ENCODE measurements at places on chromosomes 12 and 14.

- no peak for DNase-seq
These were observed 117.2 kb downstream of the TMX1 start for GRCh38 chr14:51357250-51357649.

DNA sequence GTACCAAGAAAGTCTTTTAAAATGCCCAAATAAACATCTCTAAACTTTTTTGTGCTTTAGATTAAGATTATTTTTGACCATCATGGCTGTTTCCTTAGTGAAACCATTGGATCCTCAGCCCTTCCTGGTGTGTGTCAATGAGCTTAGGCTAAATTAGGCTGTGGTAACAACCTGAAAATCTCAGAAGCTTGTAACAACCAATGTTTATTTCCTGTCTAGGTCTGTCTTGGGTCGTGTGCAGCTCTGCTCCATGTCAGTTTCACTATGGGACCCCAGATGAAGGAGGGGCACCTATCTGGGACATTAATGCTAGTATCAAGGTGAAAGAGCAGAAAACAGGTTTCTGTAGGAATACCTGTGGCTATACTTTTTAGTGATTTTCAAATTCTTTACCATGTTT is 49.9 kb downstream of the KCNMB4 start:
- DNase-seq, result no peak

- DNase-seq, result peak; percentile 22
These were observed 1.1 kb downstream of the PAX9 start for GRCh38 chr14:36662543-36663403.

DNA sequence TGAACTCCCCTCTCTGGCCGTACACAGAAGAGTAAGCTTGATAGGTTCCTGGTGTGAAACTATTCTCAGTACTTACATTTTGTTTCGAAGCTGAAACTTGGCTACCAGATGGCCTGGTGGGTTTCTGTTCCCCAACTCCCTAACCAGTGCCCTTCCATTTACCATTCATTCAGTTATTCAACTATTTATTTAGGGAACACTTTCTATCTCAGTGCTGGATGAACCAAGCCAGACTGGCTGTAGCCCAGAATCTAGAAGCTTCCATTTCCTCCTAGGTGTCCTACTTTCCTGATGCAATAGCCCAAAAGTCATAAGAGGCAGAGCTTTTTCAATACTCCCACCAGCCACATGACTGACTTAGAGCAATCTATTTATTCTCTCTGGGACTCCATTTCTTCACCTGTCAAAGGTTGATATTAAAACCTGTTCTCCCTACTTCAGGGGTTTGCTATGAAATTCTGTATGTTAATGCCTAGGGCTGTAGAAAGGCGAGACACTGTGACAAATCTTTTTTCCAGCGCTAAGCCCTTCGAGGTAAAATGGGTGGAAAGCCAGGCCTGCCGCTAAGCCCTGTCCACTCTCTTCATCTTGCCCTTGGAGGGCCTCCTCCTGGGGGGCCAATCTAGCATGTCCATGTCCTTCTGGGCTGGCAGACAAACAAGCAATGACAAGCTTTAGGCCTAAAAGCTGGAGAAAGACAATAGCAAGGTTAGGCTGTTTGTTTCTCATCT is 8.1 kb upstream of the IRF2BPL start:
- DNase-seq, result no peak

- DNase-seq, result no peak
These were observed 45.5 kb downstream of the SH2B3 start for GRCh38 chr12:111451232-111451631.

DNA sequence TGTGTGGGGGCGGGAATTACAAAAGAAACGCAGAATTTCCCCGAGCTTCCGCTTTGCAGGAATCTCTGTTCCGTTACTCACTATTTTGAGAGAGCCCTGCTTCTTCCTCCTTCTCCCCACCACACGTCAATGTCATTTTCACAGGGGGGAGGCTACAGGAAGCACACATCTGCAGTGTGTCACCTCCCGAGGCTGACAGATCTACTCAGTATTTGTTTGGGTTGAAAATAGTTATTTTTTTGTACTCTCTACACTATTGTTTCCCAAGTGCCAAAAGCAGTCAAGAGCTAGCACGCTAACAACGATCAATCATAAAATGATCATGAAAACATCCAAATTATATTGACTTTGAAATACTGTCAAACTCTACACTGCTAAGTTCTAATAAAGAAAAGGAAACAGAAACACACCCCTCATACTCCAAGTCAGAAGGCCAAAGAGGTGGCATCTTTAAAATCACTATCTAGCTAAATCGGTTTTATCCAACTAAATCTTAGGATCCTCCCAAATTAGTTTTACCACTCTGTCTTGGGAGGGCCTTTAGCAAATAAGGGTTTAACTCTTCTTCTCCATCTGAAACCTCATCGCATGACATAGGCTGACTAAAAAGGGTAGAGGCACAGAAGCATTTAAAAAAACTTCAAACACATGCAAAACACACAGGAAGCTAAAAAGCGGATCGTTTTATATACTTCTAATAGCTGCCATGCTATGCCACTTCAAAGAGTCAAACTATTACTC is 51.8 kb downstream of the FOXN3 start:
- DNase-seq, result peak; percentile 66

- DNase-seq, result no peak
These were observed 136.8 kb downstream of the SAMD4A start for GRCh38 chr14:54703724-54704123.

DNA sequence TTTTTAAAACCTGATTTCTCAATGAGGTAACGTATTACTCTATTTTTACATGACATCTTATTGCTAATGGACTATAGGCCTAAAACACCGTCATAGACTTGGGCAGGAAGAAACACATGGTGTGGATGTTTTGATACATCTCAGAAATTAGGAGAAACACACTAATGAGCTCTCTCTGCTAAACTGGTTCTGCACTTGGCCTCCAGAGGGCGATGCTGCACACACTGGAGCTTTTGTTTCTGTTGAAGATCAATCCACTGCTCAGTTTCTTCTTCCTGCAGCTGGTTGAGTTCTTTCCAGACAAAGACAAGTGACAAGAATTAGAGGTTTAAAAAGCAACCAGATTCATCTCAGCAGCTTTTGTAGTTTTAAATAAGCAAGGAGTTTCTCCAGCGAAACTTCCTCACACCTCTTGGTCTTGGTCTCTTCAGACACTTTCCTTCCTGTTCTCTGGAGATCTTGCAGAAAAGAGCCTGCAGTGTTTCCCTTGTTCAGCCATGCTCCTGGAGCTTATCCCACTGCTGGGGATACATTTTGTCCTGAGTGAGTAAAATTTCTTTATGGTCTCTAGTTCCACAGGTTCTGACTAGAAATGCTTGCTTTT is 178.5 kb upstream of the OR4E1 start:
- DNase-seq, result peak; percentile 82

DNA sequence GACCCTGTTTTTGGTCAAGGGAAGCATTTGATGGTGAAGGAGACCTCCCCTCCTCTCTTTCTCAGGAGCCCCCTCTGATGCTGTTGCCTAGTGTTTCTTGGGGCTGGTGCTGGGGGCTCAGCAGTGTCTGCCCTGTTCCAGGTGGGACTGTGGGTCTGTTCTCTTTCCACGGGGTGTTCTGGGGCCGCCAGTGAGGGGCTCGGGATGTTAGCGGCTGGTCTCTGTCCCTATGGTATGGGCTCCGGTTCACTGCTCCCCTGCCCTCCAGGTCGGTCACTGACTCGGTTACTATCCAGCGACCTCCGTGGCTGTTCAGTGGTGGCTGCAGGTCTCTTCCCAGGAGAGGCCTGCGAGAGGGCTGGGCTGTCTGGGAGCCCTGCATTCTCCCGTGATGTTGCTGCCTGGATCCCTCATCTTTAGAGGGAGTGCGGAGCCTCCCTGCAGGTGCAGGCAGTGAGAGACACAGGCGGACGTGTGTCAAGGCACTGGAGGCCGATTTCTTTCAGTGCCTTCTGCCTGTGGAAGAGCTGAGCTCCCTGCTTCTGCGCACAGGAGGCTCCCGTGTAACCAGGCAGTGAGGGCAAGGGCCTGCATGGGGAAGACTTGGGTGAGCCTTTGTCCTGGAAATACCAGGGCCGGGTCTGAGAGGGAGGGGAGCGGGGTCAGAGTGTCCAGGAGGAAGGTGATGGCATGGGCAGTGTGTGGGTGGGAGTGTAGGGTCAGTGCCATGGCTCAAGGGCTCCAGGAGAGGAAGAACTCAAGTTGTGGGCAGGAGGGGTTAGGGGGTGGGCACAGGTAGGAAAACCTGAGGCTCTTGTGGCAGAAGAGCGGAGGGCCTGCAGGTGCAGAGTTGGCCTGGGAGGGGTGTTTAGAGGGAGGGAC is 362.6 kb downstream of the TMEM121 start:
- DNase-seq, result peak; percentile 13

- no peak for DNase-seq
These were observed 104.1 kb downstream of the EPS8 start for GRCh38 chr12:15684896-15685658.

GRCh38 chr14:36477266-36477665 is 42.8 kb downstream of the NKX2-1 start:
- DNase-seq, result peak; percentile 17

GRCh38 chr14:83556065-83556464 is 1973.9 kb upstream of the FLRT2 start:
- DNase-seq, result no peak

- no peak for DNase-seq
These were observed 9.2 kb upstream of the CRIP2 start for GRCh38 chr14:105465209-105466031.

- peak; percentile 36 for DNase-seq
These were observed 1095.1 kb downstream of the BCL11B start for GRCh38 chr14:98176892-98177291.

- DNase-seq, result no peak
These were observed 100.9 kb downstream of the DICER1 start for GRCh38 chr14:95056476-95056875.

GRCh38 chr14:72788972-72789728 is 104.8 kb downstream of the DPF3 start:
- DNase-seq, result no peak

GRCh38 chr12:14422516-14423230 is 57.2 kb downstream of the ATF7IP start:
- no peak for DNase-seq

DNA sequence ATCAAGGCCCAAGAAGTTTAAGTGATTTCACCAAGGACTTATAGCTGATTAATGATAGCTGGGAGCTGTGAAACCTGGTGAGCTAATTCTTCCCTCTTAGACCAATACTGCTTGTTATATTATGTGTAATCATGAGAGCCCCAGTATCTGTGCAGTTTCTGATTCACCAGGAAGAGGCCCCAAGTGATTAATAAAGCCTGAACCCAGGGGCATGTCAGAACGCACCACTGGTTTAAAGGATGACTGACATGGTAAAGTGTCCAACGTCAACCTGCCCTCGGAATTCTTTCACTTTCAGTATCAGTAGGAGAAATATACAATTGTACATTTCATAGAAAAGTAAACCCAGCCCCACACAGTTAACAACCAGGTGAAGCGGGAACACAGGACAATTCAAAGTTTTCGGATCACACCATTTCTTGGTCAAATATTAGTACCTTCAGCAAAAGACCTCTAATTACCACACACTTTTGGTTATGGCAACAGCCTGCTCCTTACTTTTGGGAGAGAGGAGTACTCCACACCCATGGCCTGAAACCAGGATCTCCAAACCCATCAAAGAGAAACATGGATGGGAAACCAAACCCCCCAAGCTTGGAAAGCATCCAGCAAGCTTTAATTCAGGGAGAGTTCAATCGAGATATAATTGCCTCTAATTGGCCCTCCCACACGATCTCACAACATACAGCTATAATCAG is 28.5 kb downstream of the TMCC3 start:
- peak; percentile 50 for DNase-seq

DNA sequence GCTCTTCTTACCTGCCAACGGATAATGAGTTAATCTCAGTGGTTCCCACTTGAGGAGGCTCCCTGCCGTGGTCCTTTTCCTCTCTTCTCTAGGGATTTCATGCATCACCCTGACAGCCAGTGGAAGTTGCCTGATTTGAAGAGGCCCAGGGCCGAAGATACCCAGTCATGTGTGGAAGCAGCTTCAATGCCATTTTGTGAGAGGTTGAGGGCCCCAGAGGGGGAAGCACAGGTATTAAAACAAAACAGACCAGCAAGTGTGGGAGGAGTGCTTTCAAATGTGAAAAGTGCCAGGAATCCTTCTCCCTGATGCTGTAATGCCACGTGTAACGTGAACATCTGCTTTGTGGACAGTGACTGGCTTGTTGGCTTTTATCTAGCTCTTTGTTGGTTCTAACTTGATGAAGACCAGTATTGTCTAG is 1.5 kb downstream of the TCP11L2 start:
- DNase-seq, result peak; percentile 25

DNA sequence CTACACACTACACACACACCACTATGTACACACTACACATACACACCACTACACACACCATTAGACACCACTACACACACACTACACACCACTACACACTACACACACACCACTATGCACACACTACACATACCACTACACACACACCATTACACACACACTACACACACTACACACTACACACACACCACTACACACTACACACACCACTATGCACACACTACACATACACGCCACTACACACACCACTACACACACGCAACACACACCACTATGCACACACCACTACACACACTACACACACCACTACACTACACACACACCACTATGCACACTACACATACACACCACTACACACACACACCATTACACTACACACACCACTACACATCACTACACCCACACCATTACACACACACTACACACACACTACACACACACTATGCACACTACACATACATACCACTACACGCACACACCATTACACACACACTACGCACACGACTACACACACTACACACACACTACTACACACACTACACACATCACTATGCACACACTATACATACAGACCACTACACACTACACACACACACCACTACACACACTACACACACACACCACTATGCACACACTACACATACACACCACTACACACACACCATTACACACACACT is 13.6 kb downstream of the NOC4L start:
- no peak for DNase-seq

DNA sequence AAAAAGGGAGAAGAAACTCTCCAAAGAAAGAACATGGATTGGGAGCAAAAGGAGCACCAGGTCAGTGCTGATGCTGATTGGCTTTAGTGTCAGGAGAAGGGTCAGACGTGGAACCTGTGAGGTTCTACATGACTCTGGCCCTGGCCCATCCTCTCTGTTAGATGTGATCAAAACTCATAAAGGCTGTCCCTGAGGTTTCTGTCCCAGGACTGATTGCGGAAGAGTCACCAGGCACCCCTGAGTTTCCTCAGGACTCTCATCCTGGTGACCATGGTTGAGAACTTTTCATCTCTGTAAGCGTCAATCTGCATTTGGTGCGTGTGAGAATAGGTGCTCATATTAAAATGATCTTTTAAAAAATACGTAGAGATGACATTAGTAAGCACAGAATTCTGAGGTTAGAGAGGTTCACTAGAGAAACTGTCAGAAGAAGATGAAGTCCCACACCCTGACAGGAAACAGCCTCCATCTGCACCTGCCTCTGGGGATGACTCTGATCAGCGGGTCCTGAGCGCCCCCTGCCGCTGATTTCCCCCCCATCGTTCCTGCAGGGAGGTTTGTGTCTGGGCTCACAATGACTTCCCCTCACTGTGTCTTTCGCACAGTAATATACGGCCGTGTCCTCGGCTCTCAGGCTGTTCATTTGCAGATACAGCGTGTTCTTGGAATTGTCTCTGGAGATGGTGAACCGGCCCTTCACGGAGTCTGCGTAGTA is 741.8 kb downstream of the TMEM121 start:
- DNase-seq, result peak; percentile 88

Data from activated T-cell treated with anti-CD3 and anti-CD28 coated beads, Interleukin-2, amount 50 U/mL, for 48 hours (primary cell).